ENCODE measurements at places on chromosomes 11 and 22. TPM values are rescaled to one million over a fixed set of nuclear protein-coding genes. Genes with fewer than 3 reads are reported as not detected.

Gene FGF4
- total RNA-seq: not detected

DNA sequence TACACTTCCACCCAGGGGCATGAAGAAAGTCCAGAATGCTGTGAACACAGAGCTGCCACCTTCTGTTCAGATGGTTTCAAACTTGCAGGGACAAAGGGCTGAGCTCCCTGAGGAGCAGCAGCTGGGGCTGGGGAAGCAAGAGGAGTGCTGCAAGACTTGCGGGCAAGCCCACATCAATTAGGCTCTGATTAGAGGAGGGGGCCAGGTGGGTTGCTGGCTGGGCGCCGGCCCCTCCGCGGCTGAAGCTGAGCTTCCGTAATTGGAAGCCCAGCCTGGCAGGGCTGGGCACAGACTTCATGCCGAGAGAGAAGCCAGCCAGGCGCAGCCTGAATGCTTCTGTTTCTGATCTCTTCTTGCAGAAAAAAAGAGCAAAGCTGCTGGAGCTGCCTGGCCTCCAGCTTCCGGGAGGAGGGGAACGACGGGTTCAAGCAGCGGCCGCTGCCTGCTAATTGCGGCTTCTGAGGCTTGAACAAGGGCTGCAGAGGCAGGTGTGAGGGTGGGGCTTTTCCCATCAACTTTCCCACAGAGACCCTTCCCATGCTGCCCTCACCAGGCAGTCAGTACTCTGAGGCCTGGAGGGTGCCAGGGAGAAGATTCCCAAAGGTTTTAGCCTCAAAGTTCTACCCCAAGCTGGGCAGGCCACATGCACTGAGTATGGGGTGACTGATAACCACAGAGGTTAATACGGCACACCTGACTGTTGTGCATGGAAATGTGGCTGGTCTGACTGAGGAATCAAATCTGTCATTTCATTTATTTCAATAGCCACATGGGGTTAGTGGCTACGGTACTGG is 91.1 kb upstream of the LMO1 start:
- peak; percentile 14 for DNase-seq

Gene PANX3
- total RNA-seq: not detected

DNA sequence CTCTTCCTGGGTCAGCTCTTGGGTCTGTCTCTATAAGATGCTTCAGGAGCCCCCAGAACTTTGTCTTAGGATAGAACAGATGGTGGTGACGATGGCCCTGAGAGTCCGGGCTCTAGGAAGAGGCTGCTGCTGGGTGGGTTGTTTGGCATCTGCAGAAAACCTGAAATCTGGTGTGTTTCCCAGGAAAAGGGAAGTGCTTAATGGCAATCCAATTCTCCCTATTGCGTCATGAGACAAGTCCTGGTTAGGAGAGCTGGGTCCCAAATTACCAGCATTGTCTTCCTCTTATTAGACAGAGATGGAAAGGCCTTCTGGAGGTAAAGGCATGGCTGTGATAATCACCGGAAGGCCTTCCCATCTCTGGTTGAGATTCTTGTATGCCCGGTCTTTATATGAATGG is 48.9 kb upstream of the GRAMD1B start:
- no peak for DNase-seq

- no peak for DNase-seq
Measured at GRCh38 chr11:87528752-87529151, 491.0 kb downstream of the TMEM135 start.

Gene PDGFB
- 18.2 TPM for total RNA-seq

- no peak for DNase-seq
Measured at GRCh38 chr11:68979931-68980775, 633 bp downstream of the MRGPRD start.

Gene KRTAP5-2
- not detected for total RNA-seq

Gene SEPTIN3
- 3.9 TPM for total RNA-seq

DNA sequence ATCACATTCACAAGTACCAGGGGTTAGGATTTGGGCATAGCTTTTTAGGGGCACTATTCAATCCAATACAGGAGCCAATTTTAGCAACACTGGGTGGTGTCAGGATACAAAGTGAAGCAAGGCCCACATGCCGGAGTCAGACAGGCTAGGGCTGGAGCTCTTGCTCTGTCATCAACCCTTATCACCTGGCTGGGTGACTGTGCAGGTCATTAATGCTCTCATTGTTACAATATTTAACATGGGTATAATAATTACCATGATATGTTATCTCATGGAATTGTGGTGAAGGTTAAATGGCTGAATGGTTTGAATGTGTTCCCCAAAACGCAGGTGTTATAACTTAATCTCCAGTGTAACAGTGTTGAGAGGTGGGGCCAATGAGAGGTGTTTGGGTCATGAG is 143.3 kb upstream of the THY1 start:
- DNase-seq: no peak

DNA sequence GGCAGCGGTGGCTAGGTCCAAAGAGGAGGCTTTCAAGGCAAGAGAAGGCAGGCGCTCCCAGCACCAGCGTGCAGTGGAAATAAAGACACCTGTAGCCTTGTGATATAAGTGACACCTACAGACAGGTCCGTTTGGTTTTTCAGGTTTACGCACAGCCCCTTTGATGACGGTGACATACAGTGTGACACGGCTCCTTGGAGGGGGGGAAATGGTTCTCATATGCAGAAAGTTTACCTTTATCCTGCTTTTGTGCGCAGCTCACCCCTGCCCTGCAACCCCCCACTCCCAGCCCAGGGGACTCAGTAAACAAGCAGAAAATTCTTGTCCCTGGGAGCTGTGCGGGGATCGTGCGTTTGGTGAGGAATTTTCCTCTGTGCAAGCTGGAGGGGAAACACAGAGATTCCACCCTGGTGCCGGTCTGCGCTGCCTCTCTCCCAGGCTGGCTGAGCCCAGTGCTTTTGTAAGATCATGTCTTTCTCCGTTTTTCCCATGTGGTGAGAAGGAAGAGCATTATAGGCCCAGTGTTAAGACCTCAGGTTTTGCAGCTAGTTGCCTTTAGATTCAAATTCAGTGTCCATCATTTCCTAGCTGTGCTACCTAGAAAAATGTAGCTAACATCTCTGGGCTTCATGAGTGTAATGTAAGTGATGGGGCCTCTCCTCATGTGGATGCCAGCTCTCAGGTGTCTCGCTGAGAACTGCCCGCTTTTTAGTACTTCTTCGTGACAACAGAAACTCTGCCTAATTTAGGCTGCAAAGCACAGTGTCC is at the start of gene ELF5:
Gene ELF5 (minus strand): TSS at position 113 of the 768 bp plus-strand sequence. CDS start 8,045 bp downstream, outside the sequence.
- no peak for DNase-seq

Gene RAB3IL1
- total RNA-seq: 6.7 TPM

GRCh38 chr22:19853058-19853878 is 1.4 kb downstream of the GNB1L start:
- DNase-seq: no peak

GRCh38 chr22:24592851-24593558 is at the start of gene LRRC75B:
Gene LRRC75B (minus strand): TSS chr22:24593073. CDS start chr22:24593039, 34 bp downstream.
- peak; percentile 92 for DNase-seq

Gene RCOR2
- total RNA-seq: 74.2 TPM

- peak; percentile 13 for DNase-seq
Measured at GRCh38 chr22:17471886-17472535, 91.3 kb upstream of the SLC25A18 start.

Gene APOL3
- total RNA-seq: not detected

GRCh38 chr11:57626895-57627294 is 22.8 kb downstream of the YPEL4 start:
- peak; percentile 62 for DNase-seq

GRCh38 chr11:117601006-117601708 is 195.9 kb downstream of the DSCAML1 start:
- DNase-seq: no peak

- no peak for DNase-seq
Measured at GRCh38 chr22:22910272-22911240, 22.9 kb downstream of the IGLL5 start.

Gene UBTFL1
- not detected for total RNA-seq

Gene CNTN5
- 52.6 TPM for total RNA-seq

- DNase-seq: peak; percentile 25
Measured at GRCh38 chr11:123228496-123229163, 33.6 kb upstream of the CLMP start.

- DNase-seq: no peak
Measured at GRCh38 chr11:6448574-6448973, 7.8 kb upstream of the HPX start.

Gene C1QTNF4
- 80.9 TPM for total RNA-seq

- no peak for DNase-seq
Measured at GRCh38 chr11:122617297-122617696, 38.2 kb upstream of the UBASH3B start.

Gene PLAAT2
- not detected for total RNA-seq

Gene CCDC116
- 0.70 TPM for total RNA-seq

Gene MMP12
- not detected for total RNA-seq

- DNase-seq: no peak
Measured at GRCh38 chr22:42270176-42270509, 310 bp downstream of the TCF20 start.

DNA sequence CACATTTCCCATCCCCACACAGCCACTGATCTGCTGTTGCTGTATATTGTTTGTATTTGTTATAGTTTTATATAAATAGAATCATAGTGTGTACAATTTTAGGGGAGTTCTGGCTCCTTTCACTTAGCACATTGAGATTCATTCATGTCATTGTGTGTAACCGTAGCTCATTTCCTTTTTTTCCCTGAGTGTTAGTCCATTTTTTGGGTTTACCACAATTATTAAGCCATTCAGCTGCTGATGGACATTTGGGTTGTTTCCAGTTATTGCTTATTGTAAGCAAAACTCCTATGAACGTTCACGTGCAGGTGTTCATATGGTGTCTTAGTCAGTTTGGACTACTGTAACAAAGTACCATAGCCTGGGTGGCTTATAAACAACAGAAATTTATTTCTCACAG is 33.6 kb upstream of the ADORA2A start:
- DNase-seq: no peak

Gene SYT12
- 0.21 TPM for total RNA-seq

DNA sequence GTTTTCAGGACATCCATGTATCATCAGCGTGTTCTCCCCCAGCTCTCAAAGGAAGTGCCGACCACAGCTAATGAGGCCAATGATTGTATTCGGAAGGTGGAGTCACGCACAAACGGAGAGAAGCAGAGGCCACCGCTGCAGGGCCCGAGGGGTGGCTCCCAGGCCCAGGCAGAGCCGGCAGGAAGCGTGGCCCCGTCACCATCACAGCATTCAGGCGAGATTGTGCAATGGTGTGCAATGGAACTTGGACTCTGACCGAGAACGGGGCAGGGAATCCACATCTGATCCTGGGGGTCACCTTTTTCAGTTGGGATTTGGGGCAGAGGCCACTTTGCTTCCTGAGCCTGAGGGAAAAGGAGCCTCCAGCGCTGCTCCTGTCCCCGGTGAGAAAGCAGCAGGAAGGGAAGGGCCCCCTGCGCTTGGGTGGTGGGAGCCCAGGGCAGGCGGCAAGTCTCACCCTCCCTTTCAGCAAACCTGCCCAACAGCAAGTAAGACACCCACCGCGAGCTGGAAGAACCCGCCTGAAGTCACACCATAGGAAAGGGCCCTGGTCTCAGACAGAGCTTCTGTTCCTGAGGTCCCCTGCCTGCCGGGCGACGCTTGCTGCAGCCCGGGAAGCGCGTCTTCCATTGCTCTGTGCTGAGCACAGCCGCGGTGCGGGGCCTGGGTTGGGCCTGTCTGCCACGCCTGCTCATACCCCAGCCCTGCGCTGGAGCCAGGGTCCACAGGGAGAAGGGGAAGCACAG is 1430.7 kb downstream of the BRD1 start:
- no peak for DNase-seq

- DNase-seq: peak; percentile 21
Measured at GRCh38 chr11:11731311-11732083, 109.7 kb upstream of the GALNT18 start.

GRCh38 chr22:20433191-20433590 is 4.4 kb downstream of the SCARF2 start:
- DNase-seq: no peak

Gene DMC1
- total RNA-seq: 3.0 TPM

GRCh38 chr11:27786331-27786730 is 86.1 kb upstream of the BDNF start:
- DNase-seq: no peak

- DNase-seq: no peak
Measured at GRCh38 chr22:37499027-37499707, 13.0 kb upstream of the MFNG start.

- no peak for DNase-seq
Measured at GRCh38 chr11:69440876-69441275, 40.6 kb upstream of the LINC01488 start.

GRCh38 chr11:130024361-130024760 is 21.7 kb upstream of the PRDM10 start:
- no peak for DNase-seq

Gene CCDC88B
- 5.9 TPM for total RNA-seq

DNA sequence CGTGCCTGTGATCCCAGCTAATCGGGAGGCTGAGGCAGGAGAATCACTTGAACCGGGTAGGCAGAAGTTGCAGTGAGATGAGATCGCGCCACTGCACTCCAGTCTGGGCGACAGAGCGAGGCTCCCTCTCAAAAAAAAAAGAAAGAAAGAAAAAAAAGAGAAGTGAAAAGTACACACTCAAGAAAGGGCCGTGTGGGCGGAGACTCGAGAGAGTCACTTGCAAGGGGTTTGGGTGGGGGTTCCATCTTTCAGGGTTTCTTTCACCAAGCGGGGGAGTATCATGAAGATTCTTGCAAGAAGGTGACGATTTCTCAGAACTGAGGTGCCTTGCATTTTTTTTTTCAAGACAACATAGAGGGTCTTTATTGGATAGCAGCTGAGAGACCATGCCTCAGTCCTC is 4.0 kb upstream of the IFITM5 start:
- DNase-seq: no peak

GRCh38 chr11:83063073-83063754 is 8.5 kb downstream of the RAB30 start:
- DNase-seq: peak; percentile 35

DNA sequence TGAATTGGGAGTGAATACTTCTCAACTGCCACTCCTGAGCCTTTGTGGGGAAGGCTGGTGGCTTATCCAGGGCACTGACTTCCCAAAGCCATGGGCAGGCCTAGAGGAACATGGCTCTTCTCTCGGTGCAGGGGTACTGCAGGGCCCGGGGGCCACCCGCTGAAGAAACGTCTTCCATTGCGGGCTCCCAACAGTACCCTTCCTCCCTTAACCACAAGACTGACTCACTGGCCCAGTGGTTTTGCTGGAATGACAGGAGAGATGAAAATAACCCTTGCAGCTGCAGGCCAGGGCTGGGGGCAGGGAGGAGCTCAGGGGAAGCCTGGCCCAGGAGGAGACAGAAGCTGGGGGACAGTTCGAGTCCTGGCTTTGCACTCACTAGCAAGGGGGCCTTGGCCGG is 13.5 kb downstream of the TXN2 start:
- DNase-seq: no peak

DNA sequence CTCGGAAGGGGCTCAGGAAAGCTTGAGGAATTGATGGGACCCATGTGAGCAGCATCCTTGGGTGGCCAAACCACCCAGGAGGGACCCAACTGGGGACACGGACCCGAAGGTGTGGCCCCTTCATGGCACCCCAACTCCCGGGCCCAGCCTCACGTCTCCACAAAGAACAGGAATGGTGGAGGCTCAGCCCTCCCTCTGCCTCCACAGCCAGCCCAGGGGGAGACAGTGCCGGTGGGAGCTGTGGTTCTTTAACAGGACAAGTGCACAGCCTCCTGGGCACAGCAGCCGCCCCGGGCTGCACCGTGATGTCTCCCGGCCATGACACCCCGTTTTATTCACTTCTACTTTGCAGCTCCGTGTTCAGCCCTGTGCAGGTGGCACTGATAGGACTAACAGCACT is 587.2 kb downstream of the BRD1 start:
- no peak for DNase-seq

Gene APOA4
- 0.86 TPM for total RNA-seq

Gene GP1BB
- 89.4 TPM for total RNA-seq

Gene PYGM
- total RNA-seq: 246 TPM

- DNase-seq: peak; percentile 20
Measured at GRCh38 chr11:119263352-119263940, 53.5 kb downstream of the MCAM start.
